ENCODE measurements at places on chromosomes 6 and 20. TPM values are rescaled to one million over a fixed set of nuclear protein-coding genes. Genes with fewer than 3 reads are reported as not detected.

Gene APOM
- total RNA-seq: 5.1 TPM

Gene SLC22A16
- total RNA-seq: not detected

Gene ADA
- 110 TPM for total RNA-seq

Gene GGT7
- 5.2 TPM for total RNA-seq

Gene SCUBE3
- total RNA-seq: not detected

Gene WFDC10B
- not detected for total RNA-seq

Gene ZNF831
- 9.2 TPM for total RNA-seq

Gene TXLNB
- 0.65 TPM for total RNA-seq

- no peaks in the 10 kb centered on the region for H3K4me1 ChIP-seq
- no peak overlapping the region for H3K27ac ChIP-seq
- peaks cover 20% of the 10 kb centered on the region for H3K27me3 ChIP-seq
- DNase-seq: no peak
These were observed 83.8 kb upstream of the NUP153 start for GRCh38 chr6:17790489-17790888.

GRCh38 chr6:145020543-145020942, 714.8 kb downstream of the EPM2A start:
- no peak overlapping the region for H3K27ac ChIP-seq
- DNase-seq: no peak
- H3K4me3 ChIP-seq: no peak overlapping the region
- H3K27me3 ChIP-seq: no peaks in the 10 kb centered on the region

DNA sequence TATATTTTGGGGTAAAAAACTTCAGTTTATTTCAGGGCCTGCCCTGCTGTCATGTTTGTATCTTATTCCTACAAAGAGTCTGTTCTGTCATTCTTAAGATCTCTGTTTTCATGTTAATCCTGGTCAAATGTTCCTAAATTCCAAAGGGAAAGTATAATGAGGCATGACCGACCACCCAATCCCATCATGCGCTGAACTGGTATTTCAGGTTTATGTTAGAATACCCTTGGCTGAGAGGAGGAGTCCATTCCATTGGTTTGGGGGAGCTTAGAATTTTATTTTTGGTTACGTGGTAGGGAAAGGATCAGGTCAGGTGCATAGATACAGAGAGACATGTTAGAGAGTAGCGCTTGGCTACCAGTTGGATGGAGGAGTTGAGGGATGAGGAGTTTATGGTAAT, 25.7 kb downstream of the CFAP61 start:
- H3K4me1 ChIP-seq: no peaks in the 10 kb centered on the region
- H3K36me3 ChIP-seq: no peaks in the 10 kb centered on the region
- H3K27me3 ChIP-seq: peaks cover 28% of the 10 kb centered on the region

GRCh38 chr20:5504061-5504739, 187.4 kb upstream of the PROKR2 start:
- no peaks in the 10 kb centered on the region for H3K27me3 ChIP-seq
- no peak for DNase-seq
- H3K27ac ChIP-seq: no peak overlapping the region
- H3K4me3 ChIP-seq: peak overlapping the region; percentile 25
- H3K4me1 ChIP-seq: peaks cover 3% of the 10 kb centered on the region

DNA sequence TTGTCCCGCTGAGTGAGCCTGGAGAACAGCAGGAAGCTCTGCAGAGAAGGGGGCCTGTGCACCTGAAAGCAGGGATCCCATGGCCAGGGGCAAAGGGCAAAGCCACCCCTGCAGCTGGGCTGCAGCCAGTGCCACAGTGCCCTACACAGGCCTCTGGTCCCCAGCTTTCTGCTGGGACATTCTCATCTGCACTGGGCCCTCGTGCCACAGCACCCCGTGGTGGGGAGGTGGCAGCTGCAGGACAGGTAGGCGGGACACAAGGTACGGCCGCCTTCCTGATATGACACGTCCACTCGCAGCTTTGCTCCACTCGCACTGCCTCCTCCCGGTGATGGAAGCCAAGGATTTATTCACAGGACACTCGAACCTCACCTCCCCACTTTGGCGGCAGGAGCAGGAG, 27.2 kb downstream of the INSM1 start:
- no peak overlapping the region for H3K27ac ChIP-seq
- DNase-seq: no peak
- no peaks in the 10 kb centered on the region for H3K27me3 ChIP-seq
- H3K4me1 ChIP-seq: no peaks in the 10 kb centered on the region
- no peak overlapping the region for H3K4me3 ChIP-seq
